Fibroblast of the aortic adventitia (primary cell): ENCODE measurements at places on chromosomes 2 and 18.

DNA sequence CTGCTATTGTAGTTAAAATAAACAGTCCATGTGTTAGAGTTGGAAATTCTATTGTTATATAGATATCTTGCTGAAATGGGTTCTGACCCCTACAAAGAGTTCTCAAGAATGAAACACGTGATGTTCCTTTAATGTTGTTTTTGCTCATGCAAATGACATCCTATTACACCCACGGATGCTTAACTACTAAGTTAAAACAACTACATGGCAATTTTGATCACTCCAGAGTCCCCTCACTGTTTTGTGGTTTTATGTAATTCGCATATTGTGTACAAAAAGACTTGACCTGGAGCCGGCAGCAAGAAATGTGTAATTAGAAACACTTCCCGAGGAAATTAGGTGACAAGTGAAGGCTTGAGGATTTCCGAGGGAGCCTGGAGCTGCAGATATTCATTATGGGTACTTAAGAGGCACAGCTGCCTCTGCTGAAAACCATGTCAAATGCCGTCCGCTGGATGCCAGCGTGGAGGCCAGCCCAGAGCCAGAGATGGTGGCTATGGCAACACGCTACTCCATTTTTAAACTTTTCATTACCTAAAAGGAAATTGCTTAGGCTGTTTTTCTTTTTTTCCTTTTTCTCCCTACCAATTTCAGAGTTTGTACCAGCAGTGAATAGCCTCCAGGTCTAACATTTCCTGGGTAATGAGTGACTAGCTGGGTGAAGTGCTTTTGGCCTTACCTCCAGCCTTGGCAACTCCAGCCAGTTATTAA is 21.0 kb upstream of the CABLES1 start:
- DNase-seq = no peak

GRCh38 chr2:51612387-51612786 is 580.5 kb upstream of the NRXN1 start:
- DNase-seq = no peak

- no peak for DNase-seq
Measured at GRCh38 chr18:36636237-36636817, 192.5 kb downstream of the TPGS2 start.

DNA sequence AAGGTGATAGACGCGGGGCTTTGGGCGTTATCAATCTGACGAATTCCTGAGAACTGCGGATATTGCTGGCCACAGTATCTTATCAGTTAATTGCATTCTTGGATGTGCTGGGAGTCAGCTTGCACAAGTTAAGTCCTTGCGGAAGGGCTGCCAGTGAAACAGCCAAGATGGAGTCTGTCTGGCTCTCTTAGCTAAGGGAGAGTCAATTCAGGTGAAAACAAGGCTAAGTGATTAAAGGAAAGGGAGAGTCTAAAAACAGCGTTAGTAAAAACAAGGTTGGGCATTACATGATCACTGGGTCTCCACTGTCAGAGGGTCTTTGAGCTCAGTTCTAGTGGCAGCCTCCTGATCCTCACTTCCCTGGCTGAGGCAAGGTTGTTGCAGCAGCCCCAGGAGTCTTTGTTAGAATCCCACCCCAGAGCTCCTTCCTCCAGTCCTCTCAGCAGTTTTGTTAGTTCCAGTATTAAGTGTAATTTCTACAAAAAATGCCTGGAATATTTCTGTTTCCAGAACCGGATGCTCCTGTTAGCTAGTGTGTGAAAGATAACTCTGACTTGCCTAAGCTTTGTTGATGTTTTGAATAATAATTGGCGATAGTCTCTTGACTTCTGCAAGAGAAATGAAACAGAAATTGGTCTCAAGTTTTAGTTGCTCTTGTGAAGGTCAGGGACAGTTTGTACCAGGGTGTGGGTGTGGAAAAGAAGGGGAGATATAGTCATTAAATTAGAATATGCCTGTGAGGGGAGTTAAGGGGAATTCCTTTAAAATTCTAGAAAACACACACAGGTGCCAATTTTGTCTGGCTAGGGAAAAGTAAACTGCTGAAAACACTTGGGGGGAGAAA is 10.6 kb downstream of the CFLAR start:
- peak; percentile 60 for DNase-seq

DNA sequence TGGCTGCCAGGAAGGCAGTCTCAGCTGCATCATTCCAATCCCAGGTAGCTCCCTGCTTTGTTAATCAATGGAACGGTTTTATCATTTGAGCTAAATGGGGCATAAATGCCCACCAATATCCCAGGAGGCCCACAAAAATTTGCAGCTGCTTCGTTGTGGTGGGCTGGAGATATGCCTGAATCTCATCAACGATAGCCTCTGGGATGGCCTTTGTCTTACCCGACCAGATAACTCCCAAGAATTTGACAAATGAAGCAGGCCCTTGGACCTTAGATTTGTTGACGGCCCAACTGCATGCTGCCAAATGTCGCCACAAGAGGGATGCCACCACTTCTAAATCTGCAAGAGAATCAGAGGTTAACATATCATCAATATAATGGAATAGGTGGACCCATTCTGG is 236.4 kb downstream of the MBD5 start:
- DNase-seq = no peak

DNA sequence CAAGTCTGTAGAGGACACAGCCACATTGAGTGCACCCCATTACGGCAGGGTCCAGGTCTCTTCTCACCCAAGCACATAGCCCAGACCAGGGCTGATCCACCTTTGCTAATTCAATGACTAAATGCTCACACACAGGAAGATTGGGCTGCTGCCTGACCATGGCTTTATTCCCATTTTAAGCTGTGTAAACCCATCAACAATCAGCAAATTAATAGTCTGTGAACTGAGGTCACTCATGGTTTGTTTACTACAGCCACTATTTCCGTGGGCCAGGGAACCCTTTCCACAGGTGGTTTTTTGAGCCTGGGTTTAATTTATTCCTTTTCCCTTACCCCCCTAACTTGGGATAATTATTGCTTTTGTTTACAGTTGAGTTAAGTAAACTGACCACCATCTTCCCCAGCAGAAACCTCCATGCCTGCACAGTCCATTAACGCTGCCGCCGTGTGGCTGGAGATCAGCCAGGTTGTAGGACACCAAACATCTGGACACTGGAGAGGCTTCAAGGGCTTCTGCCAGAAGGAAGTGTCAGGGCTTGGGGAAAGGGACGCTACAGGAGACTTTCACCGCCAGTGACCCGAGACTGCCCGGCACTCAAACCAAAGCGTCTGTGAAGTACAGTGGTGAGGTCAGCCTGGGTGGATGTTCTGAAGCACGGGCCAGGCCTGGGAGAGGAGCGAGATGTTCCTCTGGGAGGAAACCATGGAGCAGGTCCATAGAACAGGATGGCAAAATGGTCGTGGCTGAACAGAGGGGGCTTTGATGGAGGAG is 282.9 kb downstream of the DYSF start:
- no peak for DNase-seq

DNA sequence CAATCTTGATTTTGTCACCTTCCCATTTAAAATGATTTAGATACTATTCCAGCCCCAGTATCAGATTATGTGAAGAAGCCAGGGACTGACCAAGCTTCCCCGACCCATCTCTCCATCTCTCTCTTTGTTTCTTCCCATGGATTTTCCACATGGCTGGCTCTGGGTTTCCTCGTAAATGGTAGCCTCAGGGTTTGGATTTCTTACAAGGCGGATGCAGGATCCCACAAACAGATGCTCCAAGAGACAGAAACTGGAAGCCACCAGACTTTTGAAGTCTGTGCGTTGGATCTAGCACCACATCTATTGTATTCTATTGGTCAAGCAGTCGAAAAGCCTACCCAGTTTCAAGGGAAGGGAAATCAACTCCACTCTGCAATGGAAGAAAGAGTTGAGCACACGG is 46.0 kb upstream of the SPHKAP start:
- no peak for DNase-seq

DNA sequence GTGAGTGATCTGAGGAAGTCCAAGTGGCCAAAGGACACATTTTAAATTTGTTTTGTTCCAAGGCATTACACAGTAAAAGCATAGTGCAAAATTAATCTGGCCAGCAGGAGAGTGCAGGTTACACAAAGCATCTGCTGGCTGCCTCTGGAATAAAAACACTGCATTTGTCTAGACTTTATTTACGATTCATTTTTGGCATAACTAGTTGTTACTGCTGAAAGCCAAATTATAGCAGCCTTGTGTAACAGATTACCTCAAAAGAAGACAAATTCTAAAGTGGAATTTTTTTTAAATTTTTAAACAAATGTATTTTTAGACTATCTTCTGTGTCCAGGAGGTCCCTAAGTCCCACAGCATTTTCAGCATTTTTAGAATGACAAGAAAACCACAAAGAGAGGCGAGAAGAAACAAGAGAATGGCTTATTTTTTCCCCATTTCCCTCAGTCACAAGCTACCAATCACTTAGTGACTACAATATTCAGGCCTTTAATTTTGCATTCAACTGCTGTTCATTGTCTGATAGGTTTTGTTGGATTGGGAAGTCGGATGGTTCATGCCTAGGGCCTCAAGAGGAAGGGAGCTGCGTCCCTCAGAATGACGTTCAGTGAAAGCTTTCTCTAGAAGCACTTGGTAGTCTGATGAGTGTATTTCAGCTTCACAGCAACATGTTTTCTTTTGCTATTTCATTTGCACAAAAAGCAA is 46.0 kb downstream of the TMEFF2 start:
- DNase-seq = peak; percentile 70
